GM12878 (cell line): ENCODE measurements at places on chromosomes 2 and 18. TPM values are rescaled to one million over a fixed set of nuclear protein-coding genes. Genes with fewer than 3 reads are reported as not detected.

EPAS1 gene
- total RNA-seq = 1.5 and 2.5 TPM in 2 replicates

- no peak for DNase-seq
Measured at GRCh38 chr2:101758001-101758400, 60.5 kb downstream of the MAP4K4 start.

CDH2 gene
- 0.18 and 0.19 TPM in 2 replicates for total RNA-seq

DNA sequence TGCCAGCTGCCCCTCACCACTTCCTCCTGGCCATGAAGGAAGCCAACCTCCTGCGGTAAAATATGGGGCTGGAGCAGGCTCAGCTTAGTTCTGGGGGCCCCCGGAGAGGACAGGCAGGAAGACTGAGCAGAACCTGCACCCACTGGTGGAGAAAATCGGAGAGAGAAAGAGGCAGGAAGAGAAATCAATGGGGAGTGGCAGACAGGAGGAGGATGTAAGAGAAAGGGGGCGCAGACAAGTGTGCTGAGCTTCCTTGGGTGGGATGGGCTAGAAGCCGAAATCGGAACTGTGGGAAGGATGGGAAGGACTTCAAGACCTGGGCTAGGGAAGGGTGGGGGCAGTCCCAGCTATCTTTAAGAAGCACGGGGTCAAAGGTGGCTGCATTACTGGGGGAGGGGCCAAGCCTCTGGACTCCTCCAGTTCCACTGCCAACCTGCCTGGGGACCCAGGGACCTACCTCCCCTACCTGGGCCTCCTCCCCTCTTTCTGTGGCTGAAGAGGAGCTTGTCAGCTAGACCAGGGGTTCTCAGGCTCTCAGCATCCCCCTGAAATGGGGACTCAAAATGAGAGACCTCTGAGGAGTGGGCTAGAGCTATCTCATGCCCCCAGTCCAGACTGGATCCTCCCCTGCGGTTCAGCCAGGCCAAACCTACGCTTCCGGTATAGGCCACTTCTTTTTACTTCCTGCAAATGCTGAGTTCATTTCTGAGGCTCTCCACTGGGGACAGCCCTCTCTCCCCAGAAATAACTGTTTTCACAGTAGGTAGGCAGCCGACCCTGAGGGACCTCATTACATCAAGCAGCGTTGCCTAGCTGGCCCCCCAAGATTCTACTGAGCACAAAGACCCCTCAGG, 33.6 kb upstream of the B3GNT7 start:
- peak; percentile 26 for DNase-seq

DNA sequence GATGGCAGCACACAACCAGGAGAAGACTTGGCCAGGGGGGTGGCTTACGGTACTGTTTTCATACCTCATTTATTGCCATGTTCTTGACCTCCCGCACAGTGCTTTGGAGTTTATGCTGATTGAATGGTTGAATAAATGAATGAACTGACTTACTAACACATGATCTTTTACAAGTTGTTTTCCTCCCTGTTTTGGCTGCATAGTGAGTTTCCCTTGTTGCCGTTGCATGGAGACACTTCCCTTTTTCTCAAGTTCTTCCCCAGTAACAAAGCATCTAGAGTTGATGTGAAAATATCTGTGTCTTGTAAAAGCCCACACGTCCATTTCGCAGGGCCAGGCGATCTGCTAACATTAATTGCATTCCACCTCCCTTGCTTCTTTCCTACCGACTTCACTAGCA, 35.7 kb upstream of the RAB1A start:
- no peak for DNase-seq

CCDC102B gene
- total RNA-seq = 2.7 and 2.8 TPM in 2 replicates

DNA sequence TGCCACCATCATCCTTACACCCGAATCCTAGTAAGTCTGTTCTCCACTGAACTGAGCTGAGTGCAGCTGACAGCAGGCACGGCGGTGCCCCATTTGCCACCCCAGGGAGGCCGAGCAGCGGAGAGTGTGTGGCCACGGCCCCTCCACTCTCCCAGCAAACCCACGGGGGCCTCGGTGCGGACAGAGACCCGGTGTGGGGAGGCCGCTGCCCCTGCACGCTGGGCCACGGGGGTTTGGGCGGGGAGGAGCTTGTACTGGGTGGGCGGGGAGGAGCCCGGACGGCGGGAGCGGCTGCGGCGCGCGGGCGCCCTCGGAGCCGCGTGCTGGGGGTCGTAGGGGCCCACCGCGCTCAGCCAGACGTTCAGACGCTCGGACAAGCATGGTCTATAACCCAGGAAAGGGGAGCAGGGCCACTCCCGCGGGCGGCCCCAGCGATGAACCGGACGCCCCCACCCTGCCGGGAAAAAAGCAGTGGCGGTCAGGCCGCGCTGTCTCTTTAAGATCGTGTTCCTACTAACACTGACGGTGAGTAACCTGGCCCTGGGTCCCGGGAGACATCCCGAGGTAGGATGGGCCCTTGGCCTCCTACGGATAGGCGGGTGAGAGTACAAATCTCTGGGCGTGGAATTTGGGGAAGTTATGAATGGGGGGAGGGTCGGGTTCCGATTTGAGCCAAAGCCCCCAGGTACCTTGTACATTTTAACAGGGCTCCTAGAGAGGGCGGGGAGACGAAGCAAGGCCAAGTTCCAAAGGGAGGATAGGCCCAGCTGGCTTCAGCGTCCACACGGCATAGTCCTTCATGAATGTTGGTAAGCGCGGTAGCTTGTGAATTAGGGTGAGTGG, at the start of gene ITPRIPL1:
Gene ITPRIPL1 (plus strand): TSS at position 277 of the 843 bp plus-strand sequence. CDS start 523 bp downstream, at position 800.
- DNase-seq = no peak

TRIP12 gene
- 196 and 207 TPM in 2 replicates for total RNA-seq
